ENCODE measurements at places on chromosomes 1 and 21.

DNA sequence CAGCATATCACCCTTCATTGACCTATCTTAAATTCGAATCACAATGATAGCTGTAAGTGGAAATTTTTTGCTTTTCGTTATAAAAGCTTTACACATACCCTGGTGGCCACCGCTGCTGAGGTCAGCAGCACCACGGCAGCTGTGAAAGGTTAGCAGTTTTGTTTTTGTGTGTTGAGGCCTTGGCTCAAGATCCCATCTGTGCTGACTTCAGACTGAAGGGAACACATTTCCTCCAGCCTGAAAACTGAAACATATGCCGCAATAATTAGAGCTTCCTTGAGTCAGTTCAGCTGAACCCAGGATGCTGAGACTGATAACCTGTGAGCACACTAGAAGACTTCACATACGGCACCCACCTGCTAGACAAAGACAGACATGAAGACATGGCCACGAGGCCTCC lies 103.0 kb downstream of the SMYD3 start:
- no peak for DNase-seq

GRCh38 chr1:44068442-44068921 lies 37.2 kb upstream of the SLC6A9 start:
- no peak for DNase-seq

DNA sequence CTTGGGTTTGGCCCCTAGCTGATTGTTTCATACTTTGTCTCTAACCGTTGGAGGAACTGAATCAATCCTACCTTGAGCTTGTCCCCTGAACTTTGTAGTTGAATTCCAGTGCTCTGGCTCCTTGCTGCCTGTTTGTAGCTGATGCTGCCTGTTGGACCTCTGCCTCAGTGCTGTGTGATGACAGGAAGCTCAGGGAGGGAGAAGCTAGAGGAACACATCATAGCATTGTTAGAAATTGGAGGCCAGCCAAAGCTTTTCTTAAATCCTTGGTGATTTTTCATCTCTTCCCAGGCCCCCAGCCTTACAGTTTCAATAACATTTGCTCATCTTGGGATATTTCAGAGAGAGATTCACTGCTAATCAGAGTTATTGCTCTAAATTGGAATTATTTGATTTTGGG lies 34.0 kb downstream of the MACF1 start:
- no peak for DNase-seq

GRCh38 chr21:39094087-39094780 lies 89.0 kb downstream of the PSMG1 start:
- no peak for DNase-seq

DNA sequence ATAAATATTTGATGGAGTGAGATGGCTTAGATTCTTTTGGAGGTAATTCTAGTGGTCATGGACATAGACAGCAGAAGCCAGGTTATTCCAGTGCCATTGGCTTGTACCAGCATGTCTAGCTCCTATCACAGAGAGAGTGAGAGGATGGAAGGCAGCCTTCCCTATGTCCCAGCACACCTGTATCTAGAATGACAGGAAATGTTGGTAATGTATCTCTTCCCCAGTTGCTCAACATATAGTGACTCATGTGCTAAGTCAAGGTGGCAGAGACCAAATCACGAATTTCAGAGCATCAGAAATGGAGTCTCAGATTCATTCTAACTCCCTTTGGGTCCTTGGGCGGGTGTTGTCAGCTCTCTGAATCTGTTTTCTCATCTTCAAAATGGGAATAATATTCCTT lies 28.4 kb downstream of the METTL13 start:
- DNase-seq: no peak

GRCh38 chr1:44174630-44175029 lies 33.2 kb upstream of the KLF18 start:
- no peak for DNase-seq

DNA sequence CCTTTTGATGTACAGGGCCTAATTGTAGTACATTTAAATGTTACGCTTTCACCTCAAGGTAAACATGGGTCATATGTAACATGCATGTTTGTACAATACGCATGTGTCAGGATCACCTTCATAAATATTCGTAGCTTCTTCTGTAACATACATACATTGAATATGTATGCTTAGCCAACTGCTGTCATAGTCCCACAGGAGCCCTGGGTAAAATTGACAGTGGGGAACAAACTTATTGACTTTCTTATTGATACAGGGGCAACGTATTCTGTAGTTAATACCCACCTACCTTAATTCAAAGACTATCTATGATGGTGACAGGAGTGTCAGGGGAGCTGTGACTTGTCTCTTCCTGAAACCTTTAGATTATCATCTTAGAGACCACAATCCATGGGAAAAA lies 3.7 kb upstream of the REN start:
- DNase-seq: no peak

DNA sequence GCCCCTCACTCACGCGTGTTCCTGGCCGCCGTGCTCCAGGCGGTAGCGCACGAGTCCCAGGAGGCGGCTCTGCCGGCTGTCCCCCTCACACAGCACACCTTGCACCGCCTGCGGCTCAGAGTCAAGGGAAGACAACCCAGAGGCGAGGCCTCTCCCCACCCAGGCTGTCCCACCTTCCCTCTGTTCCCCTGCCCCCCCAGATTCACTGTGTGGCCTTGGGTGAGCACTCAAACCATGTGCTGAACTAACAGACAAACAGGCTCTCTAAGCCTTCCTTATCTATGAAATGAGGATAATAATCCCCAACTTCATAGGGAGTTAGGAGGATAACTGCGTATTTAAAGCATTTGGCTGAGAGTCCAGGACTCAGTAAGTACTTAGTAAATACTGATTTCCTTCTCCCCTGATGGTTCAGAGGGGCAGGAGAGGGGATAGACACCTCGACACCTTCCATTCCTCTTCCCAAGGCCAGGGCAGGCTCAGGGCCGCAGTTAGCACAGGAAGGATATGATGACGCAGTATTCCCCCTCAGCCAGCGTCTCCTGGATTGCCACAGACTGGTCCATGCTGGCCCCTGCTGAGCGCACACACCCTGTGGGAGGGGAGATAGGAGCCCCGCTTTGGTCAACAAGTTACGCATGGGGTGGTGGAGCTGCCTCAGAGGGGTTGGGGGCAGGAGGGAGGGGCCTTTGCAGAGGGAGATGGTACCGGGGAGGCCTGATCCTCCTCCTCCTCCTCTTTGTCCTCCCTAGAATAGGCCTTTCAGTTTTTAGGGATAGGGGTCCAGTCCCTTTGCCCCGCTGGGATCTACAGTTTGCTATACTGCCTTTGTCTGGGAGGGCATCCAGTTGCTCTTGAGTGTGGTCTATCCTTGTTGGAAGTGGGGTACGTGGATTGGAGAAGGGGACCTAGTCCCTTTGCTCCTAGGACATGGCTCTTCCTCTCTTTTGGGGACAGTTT lies 830 bp downstream of the INPP5B start:
- DNase-seq: no peak

DNA sequence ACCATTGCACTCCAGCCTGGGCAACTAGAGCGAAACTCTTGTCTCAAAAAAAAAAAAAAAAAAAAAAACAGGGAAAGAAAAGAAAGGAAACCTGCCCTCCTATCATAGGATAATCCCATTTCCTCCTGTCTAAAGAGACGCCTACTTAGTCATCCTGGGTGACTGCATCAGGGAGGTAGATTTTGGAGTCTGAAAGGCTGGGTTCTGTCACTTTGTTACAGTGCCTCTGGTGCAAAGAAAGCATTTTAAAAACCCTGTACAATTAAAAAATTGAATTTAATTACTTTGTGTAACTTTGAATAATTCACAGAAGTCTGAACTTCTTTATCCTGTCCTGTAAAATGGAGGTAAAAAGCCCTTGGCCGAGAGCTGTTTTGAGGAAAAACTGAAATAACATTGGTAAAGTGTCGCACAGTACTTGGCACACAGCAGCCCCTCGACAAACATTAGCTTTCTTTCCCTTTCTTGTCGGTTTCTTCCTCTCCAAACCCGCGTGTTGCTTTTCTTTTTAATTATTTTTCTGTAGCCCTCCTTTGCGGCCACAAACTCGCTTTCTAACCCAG lies 657 bp upstream of the HDAC1 start:
- no peak for DNase-seq

- DNase-seq: no peak
Measured at GRCh38 chr1:29856340-29857114, 620.2 kb downstream of the PTPRU start.

DNA sequence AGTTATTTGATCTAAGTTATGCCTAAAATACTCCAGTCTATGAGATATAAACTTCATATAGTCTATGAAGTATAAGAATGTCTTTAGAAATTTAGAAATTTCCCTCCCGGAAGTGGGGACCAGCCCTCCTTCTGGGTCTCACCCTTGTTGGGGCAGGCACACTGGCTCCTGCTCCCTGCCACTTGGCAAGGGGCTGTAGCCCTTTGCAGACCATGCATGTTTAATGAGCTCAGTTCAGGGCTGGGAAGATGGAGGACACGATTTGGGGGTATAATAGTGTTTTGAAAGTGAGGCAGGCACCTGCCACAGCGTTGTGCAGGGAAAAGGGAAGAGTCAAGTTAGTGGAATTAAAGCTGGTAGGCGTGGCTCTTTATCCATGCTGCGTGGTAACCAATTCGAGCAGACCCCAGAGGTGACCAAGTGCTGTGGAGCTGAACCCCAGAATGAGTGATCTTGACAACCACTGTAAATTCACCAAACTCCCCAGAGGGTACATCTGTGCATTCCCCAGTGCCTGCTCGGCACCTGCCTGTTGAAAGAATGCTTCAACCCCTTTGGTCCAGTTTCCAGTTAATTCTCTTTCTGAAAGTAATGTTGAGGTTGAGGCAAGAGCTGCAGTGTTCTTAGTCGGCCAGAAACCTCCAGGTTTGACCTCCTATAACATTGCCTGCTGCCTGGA lies 79.6 kb downstream of the DOP1B start:
- DNase-seq: no peak

GRCh38 chr1:20555025-20555757 lies 2.8 kb downstream of the FAM43B start:
- DNase-seq: no peak

- DNase-seq: no peak
Measured at GRCh38 chr21:29236201-29236600, 62.5 kb upstream of the BACH1 start.

GRCh38 chr1:197770243-197770642 lies 5.0 kb downstream of the DENND1B start:
- DNase-seq: no peak

GRCh38 chr21:45774291-45774690 lies 130.8 kb downstream of the PCBP3 start:
- no peak for DNase-seq

DNA sequence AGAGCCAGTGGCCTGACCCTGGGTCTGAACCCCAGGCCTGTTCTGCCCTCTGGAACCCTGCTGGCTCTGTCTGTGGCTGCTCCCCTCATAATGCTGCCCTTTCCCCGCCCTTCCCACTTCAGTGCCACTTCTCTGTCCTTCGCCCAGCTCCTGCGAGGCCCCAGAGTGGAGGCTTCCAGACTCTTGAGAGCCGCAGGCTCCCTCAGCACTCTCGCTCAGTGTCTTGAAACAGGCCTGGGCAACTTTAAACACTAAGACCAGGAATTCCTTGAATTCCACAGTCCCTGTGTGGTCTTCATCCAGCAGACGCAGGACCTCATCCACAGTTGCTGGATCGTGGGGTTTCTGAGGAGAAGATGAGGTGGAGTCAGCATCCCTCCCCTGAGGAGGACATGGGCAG lies 3.5 kb downstream of the CRNN start:
- no peak for DNase-seq

- no peak for DNase-seq
Measured at GRCh38 chr1:41618066-41618825, 133.8 kb upstream of the EDN2 start.

- DNase-seq: no peak
Measured at GRCh38 chr21:23138797-23139196, 2140.6 kb downstream of the NCAM2 start.

DNA sequence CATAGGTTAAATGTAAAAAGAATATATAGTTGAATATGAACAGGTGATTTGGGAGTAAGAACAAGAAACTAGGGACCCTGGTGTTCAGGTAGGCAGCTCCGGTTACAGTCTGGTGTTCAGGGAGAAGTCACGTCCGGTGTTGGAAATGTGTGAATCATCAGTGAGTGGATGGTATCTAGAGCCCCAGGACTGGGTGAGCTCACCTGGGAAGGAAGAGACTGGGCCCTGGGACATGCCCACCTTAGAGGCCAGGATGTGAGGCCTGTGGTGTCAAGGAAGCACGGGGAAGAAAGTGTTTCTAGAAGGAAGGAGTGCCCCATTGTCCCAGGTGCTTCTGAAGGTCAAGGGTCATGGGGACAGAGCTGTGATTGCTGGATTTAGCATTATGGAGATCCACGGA lies 1.5 kb upstream of the GJB3 start:
- DNase-seq: no peak

DNA sequence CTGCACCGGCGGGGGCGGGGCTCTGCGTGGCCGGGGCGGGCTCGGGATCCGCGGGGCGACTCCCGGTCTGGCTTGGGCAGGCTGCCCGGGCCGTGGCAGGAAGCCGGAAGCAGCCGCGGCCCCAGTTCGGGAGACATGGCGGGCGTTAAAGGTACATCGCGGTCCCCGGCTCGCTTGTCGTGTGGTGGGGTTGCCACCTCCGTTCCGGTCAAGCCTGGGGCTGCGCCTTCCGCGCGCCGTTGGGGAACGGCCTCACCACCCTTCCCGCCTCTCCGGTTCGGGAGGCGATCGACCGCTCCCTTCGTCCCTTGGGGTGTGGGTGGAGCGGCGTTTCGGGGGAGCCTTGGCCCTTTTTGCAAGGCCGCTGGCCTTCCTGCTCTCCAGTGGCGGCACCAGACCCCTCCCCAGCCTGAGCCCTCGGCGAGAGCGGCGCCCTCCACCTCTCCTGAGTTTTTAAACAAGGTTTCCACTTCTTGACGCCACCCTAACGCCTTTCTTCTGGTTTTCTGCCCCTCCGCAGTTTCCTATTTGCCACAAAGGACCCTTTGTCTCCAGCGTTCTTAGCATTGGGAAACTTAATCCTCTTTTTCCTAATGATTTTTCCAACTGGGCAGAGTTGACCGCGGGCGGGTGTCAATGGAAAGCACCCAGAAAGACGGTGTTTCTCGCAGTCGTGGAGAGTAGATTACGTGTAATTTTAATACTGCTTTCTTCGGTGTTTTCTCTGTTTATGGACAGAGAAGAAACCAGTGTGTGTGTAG lies at the start of the genes LEPR and LEPROT:
Gene LEPR (plus strand): TSS at position 79 of the 761 bp plus-strand sequence. CDS start 144,898 bp downstream, outside the sequence.
Gene LEPROT (plus strand): TSS at position 79 of the 761 bp plus-strand sequence. CDS start 57 bp downstream, at position 136.
- DNase-seq: no peak

DNA sequence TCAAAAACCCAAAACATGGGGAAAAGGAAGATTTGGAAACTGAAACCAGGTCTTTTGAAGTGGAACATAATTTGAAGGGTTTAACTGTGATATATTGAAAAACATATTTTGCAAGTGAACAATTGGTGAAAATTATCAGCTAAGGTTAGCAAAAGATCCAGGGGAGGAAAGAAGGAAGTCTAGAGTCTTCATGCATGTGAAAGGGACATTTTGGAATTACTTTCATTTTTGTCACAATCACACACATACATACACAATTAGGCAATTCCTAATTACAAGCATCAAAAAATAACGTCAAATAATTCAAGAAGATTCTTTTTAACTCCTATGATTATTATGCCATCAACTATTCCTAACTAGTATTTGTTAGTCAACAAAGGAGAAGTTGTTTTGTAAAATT lies 64.7 kb upstream of the NFIA start:
- DNase-seq: no peak

Measured in CD4-positive, alpha-beta memory T cell (primary cell).